MM.1S (cell line): ENCODE measurements at places on chromosomes 4 and X.

- no peak for DNase-seq
Observed at GRCh38 chr4:154709550-154709949, 34.2 kb upstream of the LRAT start.

DNA sequence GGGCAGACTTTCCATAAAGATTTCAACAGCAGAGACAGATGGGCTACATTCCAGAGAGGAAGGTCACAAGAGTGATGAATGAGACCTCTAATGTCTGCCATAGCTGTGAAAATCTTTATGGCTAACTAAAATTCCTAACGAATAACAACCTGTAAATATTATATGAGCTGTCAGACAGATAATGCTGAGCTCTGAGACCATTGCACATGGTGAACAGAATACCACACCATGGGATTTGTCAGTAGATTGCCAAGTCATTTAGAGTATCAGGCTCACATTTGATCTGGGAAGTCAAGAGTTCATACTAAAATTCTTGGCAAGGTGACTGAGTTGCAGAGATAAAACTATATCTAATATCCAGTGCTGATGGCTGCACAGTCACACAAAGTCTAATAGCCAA lies 259.2 kb upstream of the FTHL17 start:
- DNase-seq, result no peak

DNA sequence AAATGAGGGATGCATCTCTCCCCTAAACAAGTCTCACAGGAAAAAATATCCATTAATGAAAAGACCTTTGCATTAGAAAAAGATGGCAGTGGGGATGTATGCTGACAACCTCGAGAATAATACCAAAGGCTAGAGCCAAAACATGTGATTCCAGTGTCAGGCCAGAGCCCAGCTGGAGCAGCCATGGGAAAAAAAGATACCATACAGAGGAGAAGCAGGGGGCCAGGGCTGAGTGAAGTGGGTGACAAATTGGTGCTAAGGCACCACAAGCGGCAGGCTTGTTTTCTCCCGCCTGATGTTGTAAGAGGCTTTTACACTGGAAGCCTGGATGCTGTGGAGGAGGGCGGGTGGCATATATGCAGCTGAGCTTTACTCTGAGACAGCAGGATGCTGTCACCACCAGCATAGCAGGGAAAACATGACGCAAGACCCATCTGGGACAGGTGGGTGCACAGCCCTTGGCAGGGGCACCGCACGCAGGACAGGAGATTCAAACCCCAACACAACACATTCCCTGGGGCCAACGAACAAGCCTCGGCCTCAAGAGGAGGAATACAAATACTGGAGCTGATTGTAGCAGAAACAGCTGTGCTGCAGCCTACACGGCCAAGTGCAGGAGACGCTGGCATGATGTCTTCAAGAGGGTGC lies 91.9 kb downstream of the TSPAN5 start:
- DNase-seq, result no peak

GRCh38 chrX:37287741-37288444 lies 61.3 kb upstream of the PRRG1 start:
- DNase-seq, result no peak

GRCh38 chrX:68826113-68826980 lies 2.5 kb upstream of the EFNB1 start:
- no peak for DNase-seq

DNA sequence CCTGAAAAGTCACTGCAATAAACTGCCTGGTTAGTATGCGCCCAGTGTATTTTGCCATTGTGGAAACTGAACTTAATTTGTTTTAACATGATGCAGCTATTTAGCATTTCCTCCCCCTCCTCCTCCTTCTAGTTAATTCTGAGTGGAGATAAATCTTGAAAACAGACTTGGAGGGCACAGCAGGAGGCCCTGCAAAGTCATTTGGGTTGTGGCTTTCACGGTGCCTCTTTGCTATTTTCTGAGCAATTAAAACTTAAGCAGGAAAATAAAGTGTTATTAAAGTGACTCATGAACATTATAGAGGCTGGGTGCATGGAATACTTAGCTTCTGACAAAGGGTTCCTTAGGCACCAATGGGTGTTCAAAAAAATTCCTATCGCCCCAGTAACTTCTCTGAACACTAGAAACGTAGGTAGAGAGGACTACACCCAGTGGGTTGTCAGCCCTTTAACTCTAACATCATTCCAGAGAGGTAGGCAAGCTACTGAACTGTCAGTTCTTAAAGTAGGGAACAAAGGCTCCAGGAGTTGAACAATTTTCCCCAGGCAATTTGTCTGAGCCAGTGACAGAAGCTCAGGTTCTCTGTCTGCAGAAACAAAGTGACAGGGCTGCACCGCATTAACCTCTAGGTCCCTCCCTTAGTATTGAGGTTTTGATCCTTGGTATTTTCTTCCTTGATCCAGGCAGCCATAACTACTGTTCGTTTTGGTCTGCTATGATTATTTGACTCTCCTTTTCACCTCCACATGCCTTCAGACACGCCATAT lies 158.3 kb upstream of the KIT start:
- DNase-seq, result no peak

GRCh38 chr4:72827968-72828367 lies 241.5 kb downstream of the COX18 start:
- no peak for DNase-seq

GRCh38 chr4:89704651-89705395 lies 132.1 kb downstream of the SNCA start:
- DNase-seq, result no peak

DNA sequence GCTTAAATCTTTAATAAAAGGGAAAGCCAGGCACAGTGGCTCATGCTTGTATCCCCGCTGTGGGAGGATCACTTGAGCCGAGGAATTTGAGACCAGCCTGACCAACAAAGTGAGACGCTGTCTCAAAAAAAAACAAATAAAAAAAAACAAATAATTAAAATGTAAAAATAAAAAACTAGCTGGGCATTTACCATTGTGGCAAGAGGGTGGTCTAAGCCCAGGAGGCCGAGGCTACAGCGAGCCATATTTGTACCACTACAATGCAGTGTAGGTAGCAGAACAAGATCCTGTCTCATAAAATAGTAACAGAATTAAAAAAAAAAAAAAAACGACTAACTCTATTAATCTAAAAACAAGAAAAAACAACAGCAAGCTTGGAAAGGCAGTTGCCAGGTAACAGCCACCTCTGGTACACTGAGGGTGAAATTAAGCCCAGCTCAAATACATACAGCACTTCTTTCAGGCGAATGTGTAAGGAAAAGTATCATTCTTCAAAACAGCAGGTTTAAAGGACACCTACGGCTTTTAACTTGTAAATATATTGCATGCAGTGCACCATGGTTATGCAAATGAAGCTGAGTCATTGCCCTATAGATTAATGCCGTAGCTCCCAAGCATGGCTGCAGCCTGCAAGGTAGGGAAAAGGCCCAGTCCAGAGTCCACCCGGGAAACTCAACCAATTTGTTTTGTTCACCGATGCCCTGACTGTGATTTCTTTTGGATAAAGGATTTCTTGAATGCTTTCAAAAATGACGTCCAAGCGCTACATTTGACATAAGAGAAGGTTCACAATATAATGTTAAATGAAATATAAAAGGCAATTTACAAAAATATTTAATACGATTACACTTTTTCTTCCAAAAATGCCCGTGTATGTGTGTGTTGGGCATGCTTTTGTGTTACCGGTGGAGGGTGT lies 14.5 kb upstream of the TXLNG start:
- no peak for DNase-seq

GRCh38 chrX:48569958-48570357 lies 4.3 kb upstream of the RBM3 start:
- no peak for DNase-seq

- DNase-seq, result no peak
Observed at GRCh38 chr4:15893962-15894361, 44.6 kb downstream of the FGFBP1 start.

GRCh38 chr4:139028191-139028661 lies 12.6 kb downstream of the NOCT start:
- peak; percentile 75 for DNase-seq
